ENCODE measurements at places on chromosomes 16 and 17.

DNA sequence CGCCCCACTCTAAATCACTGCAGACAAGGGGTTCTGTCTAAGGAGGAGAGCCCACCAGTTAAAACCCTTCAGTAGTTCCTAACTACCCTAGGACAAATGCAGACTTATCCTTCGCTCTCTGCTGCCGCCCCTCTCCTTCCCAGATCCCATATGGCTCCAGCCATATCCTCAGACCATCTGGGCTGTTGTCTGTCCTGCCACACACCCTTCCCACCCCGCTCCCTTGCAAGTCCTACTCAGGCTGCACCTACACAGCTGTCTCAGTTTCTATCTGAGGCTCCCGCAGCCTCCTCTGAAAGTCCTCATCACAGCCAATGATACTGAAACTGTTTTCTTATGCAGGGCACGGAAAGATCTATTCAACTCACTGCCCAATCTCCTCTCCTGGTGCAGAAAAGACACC lies 720 bp upstream of the BCKDK start:
- DNase-seq, result peak; percentile 50

DNA sequence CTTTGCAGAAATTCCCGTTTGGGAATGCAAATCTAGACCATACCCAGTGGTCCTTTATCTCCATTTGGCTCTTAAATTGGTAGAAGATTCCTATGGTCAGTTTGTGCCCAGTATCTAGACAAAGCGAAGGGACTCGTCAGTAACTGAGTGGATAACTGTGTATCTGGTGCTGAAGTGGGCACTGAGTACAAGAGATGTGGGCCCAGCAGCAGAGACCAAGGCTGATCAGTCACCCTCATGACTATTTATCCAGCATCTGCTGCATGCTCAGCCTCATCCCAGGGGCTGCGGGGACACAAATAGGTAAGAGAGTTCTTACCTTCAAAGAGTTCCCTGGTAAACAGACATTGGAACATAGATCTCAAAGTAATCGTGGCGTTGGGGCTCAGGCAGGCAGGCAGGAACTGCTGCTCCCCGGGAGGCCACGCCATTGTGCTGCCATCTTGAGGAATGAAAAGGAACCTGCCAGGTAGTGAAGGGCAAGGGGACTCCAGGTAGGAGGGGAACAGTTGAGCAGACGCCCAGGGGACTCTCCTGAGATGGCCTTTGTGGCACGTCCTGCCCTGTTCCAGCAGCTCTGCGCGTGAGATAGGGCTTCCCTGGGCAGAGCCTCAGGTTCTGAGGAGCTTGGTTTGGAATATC lies 10.3 kb downstream of the NT5M start:
- peak; percentile 76 for DNase-seq

GRCh38 chr17:19387921-19388521 lies 1.0 kb upstream of the MFAP4 start:
- DNase-seq, result no peak

DNA sequence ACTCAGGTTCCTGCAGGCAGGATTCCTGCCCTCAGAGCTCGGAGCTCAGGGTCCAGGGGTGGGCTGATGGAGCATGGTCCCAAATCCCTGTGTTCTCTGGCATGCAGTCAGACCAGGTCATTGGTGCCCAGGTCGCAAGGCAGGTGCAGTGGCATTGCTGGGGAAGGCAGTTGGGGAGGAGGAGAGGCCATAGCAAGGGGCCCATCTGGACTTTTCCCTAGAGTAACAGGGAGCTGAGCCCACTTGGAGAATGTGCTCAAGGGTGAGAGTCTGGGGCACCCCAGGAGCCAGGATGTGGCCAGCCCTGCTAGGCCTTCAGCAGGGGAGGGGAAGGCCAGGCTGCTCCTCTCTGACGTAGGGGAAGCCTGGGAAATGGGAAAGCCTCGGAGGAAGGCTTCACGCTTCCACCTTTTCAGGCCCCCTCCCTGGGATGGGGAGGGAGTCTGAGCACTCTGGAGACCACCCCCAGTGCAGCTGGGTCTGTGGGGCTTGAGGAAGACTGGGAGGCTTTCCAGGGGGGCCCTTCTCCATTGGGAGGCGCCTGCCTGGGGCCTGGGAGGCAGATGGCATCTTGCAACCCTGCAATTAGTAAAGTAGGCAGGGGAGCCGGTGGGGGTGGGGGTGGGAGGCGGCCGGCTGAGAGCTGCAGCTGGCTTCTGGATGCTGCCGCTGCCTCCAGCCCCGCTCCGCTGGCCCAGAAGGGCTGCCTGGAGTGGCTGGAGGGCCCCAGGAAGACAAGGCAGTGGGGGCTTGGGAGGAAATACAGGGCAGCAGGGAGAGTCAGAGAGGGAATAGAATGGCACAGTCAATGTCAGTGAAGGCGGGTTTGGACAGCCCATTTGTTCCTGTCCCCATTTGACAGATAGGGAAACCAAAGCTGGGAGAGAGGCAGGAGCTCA lies 21.1 kb upstream of the DOK4 start:
- DNase-seq, result no peak

- no peak for DNase-seq
Measured at GRCh38 chr17:43871946-43872690, 25.1 kb downstream of the CD300LG start.

GRCh38 chr16:83586461-83587200 lies 221.1 kb upstream of the HSBP1 start:
- DNase-seq, result no peak

DNA sequence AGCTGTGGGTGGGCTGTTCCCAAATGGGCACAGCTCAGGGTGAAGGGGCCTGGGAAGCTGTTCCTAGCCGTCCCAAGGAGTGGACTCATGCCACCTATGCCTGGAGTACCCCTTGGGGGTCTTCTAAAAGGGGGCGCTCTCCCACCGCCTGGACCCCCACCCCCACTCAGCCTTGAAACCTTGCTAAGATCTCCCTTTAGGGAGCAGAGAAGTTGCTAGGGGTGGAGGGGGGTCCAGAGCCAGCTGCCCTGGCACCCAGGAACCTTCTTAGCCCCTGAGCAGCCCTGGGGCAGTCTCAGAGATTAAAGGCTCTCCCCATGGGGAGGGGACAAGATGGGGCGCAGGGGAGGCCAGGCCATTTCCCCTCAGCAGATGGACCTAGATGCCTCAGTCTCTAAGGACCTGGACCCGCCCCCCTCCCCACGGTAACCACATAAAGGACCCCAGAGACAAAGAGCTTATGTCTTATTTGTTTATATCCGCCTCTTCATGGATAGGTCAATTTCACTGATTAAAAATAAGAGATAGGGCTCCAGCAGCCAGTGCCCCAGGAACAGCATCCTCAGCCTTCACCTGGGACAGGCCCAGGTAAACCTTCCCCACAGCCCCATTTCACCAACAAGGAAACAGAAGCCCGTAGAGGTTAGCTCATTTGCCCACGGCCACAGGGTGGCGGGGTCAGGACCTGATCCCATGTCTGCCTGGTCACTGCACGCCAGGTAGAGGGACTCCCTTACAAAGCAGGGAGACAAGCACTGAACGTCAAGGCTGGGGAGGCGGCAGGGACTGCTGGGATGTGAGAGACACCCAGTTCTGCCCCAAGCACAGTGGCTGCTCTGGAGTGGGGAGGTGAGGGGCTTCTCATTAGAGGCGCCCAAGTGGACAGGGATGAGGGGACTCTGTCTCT lies 3.4 kb downstream of the MTSS2 start:
- DNase-seq, result no peak

- no peak for DNase-seq
Measured at GRCh38 chr16:12614662-12615278, 188.9 kb downstream of the CPPED1 start.

- DNase-seq, result no peak
Measured at GRCh38 chr17:50034498-50035364, 21.2 kb upstream of the ITGA3 start.

DNA sequence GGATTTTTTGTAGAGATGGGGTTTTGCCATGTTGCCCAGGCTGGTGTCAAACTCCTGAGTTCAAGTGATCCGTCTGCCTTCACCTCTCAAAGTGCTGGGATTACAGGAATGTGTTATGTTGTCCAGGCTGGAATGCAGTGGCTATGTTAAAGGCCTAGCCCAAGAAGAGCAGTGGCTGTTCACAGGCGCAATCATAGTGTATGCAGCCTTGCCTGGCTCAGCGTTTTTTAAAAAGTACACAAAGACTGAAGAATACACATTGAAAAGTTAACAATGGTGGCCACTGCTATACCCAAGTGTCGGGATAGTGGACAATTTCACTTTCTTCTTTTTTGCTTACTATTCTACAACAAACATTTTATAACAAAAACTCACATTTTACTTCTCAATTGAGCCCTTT lies 7.0 kb downstream of the DERL2 start:
- no peak for DNase-seq

DNA sequence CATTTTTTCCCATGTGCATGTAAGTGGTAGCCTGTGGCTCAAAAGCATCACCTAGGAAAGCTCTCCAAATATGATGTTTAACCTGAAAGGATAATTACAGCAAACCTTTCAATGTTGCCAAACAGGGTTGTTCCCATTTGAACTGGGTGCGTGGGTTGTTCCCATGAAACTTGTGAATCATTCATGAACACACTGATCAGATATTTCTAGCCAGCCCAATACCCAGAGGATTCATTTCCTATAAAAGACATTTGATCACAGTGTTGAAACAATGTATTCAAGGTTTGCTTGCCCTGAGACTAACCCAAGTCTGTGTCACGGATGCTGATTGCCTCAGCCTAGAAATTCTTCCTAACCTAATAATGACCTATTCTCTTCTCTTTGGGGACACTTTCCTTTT lies 12.9 kb downstream of the KRT39 start:
- peak; percentile 4 for DNase-seq

GRCh38 chr16:66008136-66008535 lies 358.4 kb upstream of the CDH5 start:
- DNase-seq, result no peak

DNA sequence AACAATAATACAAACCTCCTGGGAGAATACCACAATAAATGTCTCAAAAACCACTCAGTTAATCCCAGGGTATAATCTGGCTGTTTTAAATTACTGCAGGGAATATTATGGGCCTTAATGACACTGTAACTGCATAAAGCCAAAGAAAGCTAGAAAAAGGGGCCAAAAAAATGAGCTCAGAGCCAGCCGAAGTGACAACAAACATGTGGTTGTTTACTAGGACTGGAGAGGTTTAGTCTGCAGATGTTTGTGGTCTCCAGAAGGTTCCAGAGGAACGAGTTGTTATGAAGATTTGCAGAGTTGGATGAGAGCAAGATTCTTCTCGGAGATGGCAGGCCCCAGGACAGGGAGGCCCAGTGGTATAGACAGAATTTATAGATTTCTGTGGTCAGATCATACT lies 97.1 kb upstream of the AKTIP start:
- DNase-seq, result no peak

GRCh38 chr16:72270531-72270930 lies 98.6 kb upstream of the PMFBP1 start:
- DNase-seq, result no peak

DNA sequence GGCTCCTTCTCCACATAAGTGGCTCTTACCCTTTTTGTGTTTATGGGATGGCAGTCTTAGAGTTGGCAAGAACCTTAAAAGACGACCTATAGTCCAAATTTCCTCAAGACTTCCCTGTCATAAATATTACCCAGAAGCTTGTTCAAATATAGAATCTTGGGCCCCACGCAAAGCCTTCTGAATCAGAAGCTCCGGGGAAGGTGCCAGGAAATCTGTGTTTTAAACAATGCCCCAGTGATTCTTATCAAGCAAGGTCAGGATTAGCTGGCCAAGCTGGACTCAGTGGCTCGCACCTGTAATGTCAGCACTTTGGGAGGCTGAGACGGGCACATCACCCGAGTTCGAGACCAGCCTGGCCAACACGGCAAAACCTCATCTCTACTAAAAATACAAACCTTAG lies 85.7 kb downstream of the TIMM22 start:
- DNase-seq, result no peak

DNA sequence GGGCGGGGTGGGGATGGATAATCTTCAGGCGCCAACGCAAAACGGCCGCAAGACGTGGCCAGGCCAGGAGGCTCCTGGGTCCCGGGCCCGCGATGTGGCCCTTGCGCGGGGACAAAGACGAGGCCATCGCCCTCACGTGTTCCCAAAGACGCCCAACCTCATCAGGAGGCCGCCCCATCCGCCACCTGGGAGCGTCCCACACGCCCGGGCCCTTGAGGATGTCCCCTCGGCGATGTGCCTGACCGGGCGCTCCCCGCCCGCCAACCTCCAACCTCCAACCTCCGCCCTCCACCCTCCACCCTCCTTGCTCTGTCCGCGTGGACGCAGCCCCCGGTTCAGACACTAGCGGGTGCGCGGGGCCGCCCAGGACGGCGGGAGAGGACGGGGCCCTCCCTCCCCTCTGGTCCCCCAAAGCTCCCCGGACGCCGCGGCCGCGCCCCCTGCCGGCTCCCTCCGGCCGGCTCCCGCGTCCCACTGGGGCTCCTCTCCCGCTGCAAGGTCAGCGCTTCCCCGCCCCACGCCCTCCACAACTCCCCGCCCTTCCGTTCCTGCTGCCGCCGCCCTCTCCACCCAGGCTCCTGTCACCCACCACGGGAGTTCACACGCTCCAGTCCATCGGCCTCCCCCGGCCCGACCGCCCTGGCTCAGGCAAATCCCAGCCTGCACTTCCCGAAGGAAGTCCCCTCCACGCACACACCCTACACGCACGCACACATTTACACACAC lies 250.8 kb upstream of the RPL38 start:
- DNase-seq, result peak; percentile 15

DNA sequence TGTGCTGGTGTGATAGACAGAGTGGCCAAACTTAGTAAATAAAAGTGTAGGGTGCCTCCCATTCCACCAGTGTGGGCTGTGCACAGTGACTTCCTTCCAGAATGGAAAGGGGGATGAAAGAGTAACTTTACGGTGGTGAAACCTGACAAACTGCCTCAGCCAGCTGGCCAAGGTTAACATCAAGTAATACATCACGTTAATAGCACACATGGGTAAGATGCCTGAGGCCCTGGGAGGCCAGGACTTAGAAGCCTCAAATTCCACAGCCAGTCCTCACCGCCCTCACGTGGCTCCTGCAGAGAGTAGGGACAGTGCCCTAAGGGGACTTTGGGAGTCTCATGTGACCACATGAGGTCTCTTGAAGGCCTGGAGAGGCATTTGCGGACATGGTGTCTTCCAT lies 14.1 kb downstream of the RMI2 start:
- no peak for DNase-seq

GRCh38 chr16:87658564-87659225 lies 56.4 kb downstream of the JPH3 start:
- no peak for DNase-seq

- DNase-seq, result peak; percentile 66
Measured at GRCh38 chr17:81253358-81254131, 14.4 kb downstream of the NDUFAF8 start.

DNA sequence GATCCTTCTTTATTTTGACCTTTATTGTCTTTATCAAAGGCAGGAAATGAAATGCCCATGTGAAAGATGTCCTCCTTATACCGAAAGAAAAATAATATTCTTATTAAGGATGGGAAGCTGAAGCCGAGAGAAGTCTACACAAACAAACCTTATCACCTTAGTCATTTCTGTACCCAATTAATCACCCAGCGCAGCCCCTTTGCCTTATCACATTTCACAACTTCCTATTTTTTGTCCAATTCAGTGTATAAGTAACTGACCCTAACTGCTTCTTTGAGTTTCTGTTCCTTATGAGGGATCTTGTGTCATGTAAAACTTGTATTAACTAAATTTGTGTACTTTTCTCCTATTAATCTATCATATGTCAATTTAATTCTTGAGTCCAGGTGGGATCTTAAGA lies 16.4 kb upstream of the CCL23 start:
- no peak for DNase-seq

Data from stimulated activated CD4-positive, alpha-beta T cell treated with anti-CD3 and anti-CD28 coated beads, Interleukin-4, amount 100 ng/mL, for 24 hours (primary cell).